Astrocyte (in vitro differentiated cells and primary cell): ENCODE measurements at places on chromosomes 2 and 18.
A peak's percentile ranks its signal among the peaks of the same experiment; 100 is the strongest.

GRCh38 chr2:155377266-155377680 is 678.8 kb downstream of the KCNJ3 start:
- peak; percentile 16 for DNase-seq

GRCh38 chr2:159262226-159262625 is 24.3 kb downstream of the WDSUB1 start:
- DNase-seq, result no peak

- no peak for DNase-seq
These were observed 25.3 kb downstream of the CROCC2 start for GRCh38 chr2:240931319-240931949.

DNA sequence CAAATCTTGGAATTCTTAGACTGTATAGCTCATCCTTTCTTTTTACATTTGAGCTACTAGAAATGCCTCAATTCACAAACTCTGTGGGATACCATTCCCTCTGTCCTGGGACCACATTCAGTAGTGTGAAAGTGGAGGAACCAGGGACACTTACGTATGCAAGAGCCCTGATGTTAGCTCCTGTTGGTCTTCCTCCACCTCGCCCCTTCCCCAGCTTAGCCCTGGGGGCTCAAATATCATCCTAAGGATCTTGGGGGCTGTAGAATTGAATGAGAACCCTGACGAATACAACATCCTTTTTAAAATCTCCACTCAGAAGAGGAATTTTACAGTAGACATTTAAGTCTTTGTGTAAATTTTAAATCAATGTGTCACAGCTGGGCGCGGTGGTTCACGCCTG is 65.2 kb upstream of the RAPH1 start:
- DNase-seq, result no peak

- peak; percentile 43 for DNase-seq
These were observed 45.8 kb downstream of the DNAJC10 start for GRCh38 chr2:182761903-182762302.

DNA sequence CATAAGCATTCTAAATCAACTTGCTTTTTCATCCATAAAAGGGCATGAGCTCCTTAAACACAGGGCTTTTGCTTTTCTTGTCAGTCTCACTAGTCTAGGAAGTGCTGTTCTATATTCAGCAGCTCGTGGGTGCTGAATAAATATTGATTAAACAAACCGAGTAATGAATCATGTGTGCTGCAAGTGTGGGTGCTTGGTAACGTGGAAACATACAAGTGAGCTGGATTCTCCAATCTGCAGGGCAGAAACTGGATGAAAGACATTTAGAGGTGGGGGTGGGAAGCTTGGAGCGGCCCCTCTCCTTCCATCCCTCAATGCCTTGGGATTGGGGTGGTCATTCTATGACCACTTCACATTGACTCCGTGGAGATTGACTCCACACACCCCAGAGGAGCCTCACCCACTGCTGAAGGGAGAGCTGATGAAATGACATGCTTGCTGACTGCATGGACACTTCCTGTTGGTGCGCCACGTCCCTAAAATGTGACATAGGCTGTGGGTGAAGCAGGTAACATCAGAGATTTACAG is 114.6 kb downstream of the DOCK10 start:
- peak; percentile 80 for DNase-seq

GRCh38 chr2:48738806-48739205 is 16.7 kb downstream of the LHCGR start:
- peak; percentile 91 for DNase-seq

DNA sequence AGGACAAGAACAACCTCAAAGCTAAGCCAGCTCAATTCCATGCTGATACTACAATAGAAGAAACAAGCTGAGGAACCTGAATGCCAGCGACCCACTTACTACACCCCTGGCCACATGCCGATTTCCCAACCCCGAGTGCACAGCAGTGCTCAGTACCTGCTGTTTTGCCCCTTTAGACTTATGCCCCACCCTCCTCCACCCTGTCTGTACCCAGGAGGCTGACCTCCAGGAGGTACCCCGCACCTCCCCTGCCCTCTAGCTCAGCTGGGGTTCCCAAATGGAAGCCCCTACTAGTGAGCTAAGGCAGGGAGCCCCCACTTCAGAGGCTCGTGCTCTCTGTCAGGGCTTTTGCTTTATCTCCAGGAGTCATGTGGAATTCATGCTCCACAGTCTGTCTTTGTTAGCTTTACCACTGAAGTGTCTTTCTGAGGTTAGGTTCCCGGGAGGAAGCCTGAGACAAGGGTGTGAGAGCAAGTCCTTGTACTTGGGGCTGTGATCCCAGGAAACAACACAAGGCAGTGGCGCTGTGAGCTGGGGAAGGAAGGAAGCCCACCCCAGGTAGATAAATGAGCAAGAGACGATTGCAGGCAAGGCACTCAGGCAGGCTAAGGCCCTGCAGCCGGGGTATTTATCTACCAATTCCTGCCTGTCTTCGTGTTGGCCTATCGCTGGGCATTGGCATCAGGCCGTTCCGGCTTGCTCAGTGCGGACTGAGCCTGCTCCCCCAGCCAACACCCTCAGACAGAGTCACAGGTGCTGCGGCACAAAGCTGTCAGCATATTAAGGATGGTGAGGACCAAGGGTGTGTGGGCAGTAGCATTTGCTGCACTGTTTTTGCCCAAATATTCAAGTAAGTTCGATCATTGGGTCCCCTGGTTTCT is 220.5 kb downstream of the CYP26B1 start:
- no peak for DNase-seq

DNA sequence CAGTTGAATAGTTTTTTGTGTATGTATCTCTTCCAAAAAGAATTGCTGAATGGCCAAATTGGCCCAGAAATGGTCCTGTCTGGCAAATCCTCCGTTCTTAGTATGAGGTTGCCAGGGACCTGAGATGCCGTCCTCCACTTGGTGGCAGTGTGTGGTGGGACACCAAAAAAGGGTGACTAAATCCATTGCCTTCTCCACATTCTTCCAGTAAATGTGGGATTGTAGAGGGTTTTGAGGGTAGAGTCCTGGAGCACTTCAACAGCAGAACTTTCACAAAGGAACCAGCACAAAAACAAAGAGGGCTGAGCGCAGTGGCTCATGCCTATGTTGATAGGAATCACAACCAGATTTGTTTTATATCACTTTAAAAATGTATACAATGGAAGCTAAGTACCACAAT is 199.9 kb downstream of the BCL2 start:
- DNase-seq, result peak; percentile 2

DNA sequence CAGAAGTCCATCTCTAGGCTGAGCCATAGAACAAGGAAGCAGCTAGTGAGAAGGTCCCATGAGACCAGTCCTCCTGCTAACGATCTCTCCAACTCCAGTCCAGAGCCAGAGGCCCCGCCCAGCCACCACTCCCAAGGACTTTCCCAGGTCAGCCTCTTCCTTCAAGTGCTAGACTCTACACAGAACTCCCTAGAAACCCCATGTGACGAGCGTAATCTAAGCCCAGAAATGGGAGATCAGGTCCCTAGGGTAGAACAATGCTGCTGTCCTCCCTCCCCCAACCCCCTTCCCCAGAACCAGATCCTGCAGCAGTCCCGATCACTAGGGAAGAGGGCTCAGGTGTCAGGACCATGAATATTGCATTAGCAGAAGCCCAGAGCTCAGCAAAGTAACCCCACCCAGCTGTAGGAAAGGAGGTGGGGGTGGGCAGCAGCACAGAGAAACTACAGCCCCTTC is 6.9 kb downstream of the DCTN1 start:
- no peak for DNase-seq

GRCh38 chr18:7608781-7609201 is 41.7 kb downstream of the PTPRM start:
- DNase-seq, result peak; percentile 56

DNA sequence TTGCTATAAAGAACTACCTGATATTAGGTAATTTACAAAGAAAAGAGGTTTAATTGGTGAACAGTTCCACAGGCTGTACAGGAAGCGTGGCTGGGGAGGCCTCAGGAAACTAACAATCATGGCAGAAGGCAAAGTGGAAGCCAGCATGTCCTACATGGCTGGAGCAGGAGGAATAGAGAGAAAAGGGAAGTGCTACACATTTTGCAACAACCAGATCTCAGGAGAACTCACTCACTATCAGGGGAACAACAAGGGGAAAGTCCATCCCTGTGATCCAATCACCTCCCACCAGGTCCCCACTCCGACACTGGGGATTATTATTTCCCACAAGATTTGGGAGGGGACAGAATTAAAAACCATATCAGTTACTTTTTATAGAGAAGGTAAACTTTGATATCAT is 273.5 kb upstream of the MMADHC start:
- no peak for DNase-seq

DNA sequence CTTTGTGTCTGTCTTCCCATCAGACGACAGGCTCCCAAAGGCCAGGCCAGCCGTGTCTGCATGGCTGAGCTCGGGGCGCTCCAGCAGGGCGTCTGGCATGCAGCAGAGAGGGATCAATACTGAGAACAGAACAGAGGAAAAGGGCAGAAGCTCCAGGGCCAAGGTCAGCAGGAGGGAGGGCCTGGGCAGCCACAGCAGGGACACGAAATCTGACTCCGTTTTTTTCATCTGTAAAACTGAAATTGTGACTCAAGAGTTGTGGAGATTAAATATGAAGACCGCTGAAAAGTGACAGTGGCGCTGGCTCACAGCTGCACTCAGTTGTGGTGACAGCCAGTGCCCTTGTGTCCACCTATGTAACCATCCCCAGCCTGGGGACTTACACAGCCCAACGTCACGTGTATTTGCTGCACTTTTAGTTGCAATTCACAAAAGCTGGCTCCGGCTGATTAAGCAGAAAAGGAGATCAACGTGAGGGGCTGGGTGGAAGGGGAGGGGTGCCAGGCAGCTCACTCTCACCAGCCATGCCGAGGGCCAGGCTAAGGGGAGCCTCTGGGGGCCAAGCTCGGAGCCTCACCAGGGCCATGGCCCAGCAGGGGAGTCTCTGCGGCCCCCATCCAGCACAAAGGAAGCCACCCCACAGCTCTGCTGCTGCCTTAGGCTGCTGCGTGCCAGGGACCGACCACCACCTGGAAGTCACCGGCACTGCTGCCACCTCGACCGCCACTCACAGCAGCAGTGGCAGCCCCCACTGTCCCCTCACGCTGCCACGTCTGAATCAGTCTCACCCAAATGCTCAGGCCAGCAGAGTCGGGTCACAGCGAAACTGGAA is 74.7 kb downstream of the EIPR1 start:
- DNase-seq, result no peak

DNA sequence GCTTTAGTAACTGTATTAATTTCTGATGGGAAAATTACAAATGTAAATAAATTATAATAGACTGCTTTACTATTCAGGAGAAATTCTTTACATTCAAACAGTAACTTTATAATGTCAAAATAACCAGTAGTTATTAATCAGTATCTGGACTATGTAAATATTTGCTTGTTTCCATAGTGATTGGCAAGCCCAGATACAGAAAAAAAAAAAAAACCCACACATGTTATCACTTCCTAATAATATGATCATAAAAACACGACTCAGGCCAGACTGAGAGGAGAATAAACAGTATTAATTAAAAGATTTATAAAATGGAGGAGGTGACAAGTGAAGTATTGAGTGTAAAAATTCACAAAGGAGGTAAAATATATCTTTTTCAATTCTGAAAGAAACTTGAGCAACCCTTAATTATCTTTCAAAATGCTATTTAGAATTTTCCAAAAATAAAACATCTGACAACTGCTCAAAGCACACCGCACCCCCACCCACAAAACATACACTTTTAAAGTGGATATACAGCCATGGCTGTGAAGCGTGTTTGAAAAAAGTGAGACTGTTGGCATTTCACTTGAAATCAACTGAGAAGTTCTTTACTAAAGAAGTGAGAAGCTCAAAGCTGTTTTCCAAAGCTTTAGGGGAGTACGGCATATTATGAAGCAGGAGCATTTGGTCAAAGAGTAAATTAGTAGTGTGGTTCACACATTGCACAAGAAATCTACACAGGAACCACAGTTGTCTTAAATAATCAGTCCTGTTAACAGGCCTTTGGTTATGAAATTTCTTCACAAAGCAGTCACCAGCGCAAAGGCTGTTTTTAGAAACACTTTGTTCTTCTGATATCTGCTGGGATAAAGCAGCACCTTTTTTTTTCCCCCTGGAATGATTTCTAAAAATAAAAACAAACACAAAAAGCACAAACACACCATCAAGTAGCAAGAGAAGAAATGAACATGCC is 475.8 kb downstream of the TXNL1 start:
- peak; percentile 42 for DNase-seq

DNA sequence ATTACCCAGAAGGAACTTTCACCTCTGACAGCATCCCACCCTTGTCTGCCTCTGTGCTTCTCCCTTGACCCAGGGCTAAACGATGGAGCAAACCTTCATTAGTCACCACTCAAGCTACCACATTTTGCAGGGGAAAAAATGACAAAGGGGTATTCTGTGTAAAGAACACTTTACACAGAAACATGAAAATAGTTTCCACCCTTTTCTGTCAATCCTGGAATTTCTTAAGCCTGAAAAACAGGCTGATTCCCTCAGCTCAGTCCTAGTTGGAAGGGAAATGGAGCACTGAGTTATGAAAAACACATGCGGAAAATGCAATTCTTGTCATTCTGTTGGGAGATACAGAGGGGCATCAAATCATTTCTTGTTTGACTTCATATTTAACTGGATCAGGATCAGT is 175.0 kb upstream of the HNRNPA3 start:
- DNase-seq, result no peak

DNA sequence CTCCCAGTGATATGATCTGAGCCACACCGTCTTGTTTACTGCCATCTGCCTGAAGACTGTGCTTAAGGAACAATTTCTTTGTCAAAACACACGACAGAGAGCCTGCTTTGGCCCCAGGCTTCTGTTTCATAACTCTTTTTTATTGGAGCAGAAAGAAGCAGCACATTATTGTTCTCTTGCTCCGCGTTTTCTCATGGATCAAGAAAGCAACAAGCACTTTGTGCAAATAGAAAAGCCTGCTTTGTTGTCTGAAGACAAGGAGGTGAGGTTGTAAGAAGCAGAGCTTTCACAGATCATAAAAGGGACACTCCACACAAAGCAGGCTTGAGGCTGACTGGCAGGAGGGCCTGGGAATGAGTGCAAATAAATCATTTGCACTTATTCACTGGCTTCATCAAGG is 118.3 kb upstream of the FAM136A start:
- no peak for DNase-seq

GRCh38 chr2:227406177-227407031 is 18.7 kb upstream of the SCYGR1 start:
- DNase-seq, result peak; percentile 96

GRCh38 chr2:147460155-147460554 is 384.7 kb upstream of the ACVR2A start:
- peak; percentile 44 for DNase-seq

DNA sequence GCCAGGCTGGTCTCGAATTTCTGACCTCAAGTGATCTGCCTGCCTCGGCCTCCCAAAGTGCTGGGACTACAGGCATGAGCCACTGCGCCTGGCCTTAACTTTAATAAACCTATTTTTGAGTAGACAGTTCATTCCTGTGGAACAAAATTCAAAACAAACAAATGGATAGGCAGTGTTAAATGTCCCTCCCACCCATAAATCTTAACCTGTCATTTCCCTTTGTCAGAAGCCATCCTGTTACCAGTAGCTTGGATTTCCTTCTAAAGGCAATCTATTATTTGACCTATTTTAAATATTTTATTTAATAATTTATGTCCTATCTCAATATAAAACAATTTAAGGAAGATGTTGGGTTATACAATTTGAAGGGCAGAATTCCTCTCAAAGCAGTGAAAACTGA is 6.6 kb upstream of the C2orf72 start:
- DNase-seq, result no peak
